EH (cell line): ENCODE measurements at places on chromosomes 16 and 17.

DNA sequence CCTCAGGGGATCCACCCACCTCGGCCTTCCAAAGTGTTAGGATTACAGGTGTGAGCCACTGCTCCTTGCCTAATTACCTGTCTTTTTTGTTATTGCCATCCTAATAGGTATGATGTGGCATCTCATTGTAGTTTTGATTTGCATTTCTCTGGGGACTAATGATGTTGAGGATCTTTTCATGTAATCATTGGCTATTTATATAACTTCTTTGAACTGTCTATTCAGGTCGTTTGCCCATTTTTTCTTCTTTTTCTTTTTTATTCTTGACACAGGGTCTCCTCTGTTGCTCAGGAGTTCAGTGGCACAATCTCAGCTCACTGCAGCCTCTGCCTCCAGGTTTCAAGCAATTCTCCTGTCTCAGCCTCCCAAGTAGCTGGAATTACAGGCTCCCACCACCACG lies 1.3 kb upstream of the TGFB1I1 start:
- no peak for DNase-seq

- peak; percentile 91 for DNase-seq
Measured at GRCh38 chr17:19386974-19387920, at the start of gene MFAP4. TSS of gene MFAP4 (minus strand) at chr17:19387190. CDS start at chr17:19387155, 35 bp downstream.

- DNase-seq = no peak
Measured at GRCh38 chr16:88327561-88328312, 55.0 kb upstream of the ZNF469 start.

DNA sequence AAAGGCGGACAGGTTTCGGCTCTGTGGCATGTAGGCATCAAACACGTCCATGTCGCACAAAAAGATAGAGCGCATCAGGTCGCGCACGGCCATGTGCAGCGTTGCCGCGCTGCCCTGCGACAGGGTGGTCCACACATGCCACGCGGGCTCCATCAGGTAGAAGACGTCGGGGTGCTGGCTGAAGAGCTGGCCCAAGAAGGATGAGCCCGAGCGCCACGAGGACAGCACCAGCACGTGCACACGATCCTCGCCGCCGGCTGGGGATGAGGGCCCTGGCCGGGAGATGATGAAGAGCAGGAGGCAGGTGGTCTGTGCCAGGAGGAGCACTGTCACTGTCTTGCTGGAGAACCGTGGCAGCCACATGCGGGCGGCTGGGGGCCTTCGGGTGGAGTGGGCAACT lies 5.9 kb downstream of the CHST5 start:
- DNase-seq = no peak

DNA sequence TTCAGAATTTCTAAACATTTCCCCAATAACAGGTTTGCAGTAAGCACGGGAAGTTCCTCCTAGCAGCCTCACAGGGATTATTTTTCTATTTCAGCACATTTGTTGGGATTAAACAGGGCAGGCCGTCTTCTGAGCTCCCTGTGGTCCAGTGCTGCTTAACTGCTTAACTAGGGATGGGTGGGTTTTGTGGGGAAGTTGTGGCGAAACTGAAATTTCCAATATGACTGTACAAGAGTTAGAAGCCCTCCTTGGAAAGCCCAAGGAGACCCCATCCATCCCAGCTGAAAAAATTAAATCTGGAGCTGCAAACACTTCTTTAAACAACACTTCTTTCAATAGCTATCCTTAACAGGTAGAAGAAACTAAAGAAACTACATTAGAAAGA lies 22.2 kb downstream of the FAM117A start:
- DNase-seq = no peak

- DNase-seq = peak; percentile 81
Measured at GRCh38 chr16:69865701-69866100, 85.4 kb upstream of the CLEC18A start.

DNA sequence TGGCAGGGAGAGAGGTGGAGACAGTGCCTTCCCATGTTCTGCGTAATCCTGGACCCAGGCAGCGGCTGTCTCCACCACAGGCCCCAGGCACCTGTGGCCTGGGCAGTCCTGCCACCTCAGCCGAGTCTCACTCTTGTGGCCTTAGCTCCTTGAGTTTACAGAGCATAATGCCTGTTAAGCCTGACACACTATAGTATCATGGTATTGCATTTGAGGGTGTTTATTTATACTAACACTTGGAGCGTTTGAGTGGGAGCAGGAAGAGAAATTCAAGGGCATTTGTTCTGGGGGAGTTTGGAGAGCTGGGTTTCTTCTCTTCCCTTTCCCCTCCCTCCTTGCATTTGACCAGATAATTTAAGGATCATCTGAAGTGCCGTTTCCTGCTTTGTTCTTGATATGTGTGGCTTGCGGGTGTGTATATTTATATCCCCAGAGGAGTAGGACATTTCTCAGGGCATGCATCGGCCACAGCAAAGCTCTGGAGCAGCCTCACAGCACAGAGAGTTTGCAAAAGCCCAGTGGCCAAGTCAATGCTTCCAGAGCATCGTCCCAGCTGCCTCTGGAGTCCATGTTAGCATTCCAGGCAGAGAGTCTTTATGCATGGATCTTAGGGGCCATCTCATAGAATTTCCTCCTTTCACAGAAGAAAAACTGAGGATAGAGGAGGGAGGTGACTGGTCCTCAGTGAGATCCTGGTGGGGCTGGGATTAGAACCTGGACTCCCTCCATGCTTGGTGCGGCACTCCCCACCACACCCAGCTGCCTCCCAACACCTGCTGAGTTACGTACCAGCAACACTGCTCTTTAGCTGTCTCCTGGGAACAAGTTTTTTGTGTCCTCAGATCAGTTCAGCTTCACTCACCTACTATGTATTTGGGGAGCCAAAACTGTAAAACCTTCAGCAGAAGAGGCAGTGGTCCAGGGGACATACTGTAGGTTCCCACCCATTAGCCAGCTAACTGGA lies 222.8 kb downstream of the CCDC182 start:
- no peak for DNase-seq

- no peak for DNase-seq
Measured at GRCh38 chr17:76940738-76941350, 72.6 kb downstream of the MGAT5B start.

DNA sequence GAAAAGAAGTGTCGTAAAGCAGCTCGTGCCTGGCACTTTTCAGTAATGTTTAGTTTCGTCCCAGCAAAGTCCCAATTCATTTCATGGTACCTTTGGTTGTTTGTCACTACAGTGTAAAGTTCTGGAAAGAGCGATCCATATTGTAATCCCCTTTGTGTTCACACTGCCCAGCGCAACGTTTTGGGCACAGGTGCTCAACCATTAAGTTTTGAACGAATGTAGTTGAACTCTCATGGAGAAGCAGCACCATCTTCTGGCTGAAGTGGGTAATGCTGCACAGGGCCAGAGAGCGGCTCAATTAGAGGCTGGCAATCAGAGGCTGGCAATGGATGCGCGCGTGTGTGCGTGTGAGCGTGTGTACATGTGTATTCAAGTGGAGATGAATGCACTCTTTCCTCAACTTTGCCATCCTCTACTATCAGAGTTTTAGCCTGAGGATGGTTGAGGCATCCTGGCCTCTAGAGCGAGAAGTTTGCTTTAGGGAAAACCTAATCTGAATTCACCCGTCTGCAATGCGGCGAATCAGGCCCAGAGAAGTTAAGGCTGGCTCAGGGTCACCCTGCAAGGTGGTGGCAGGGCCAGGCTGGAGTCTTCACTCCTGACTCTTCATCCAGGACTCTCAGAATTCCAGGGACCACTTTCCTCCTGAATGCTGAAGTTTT lies 29.9 kb downstream of the DYNLL2 start:
- DNase-seq = peak; percentile 68

DNA sequence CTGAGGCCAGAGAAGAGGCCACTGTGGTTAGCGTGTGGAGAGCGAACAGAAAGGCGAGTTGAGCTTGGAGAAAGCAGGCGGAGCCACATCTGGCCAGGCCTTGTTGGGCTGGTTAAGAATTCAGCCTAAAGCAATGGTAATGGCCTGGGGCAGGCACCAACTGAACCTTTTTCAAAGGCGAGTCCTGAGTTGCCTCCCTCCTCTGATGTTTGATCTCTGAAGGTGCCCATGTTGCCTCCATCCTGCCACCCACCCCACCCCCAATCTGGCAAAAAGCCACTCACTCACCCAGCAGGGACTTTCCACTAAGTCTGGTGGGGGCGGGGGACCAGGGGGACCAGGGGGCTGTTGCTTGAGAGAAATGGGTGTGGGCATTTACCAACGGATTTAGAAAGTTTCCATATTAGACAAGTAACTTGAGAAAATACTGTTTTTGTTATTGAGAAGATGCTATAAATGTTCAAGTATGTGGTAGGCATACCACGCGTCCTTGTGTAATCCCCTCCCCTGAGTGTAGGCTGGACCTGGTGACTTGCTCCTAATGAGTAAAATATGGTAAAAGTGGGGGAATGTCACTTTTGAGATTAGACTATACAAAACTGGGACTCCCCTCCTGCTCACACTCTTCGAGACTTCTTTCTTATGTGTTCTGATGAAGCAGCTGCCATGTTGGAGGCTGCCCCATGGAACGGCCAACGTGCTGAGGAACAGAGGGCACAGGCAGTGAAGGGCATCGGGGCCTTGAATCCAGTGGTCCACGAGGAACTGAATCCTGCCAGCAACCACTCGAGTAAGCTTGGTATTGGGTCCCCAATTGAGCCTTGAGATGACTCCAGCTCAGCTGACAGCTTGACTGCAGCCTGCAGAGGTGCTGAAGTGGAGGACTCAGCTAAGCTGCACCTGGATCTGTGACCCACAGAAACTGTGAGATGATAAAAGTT lies 29.9 kb upstream of the TNS4 start:
- no peak for DNase-seq

DNA sequence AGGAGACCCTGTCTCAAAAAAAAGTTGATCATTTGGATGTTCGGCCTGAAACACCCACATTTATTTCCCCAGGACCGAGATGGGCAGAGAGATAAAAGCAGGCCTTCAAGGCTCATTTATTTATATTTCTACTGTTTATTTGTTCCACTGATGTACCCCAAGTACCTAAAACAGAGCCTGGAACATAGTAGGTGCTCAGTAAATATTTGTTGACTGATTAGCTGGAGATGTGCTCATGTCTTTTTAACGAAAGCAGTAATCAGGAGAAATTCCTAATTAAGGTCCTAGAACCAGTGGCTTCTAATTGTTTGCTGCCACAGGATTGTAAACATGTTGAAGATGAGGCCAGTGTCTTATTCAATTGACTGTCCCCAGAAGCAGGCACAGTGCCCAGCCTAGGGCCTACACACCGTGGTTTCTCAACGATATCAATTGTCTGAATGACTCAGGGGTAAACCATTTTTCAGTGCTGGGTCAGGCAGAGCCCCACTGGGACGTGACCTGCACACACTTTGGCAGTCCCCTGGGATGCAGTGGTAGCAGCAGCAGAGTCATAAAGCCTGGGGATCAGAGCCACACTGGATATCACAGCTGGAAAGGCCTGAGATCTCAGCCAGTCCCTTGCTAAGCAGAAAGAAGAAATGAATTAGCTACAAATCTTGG lies 34.8 kb downstream of the SOST start:
- DNase-seq = peak; percentile 90

DNA sequence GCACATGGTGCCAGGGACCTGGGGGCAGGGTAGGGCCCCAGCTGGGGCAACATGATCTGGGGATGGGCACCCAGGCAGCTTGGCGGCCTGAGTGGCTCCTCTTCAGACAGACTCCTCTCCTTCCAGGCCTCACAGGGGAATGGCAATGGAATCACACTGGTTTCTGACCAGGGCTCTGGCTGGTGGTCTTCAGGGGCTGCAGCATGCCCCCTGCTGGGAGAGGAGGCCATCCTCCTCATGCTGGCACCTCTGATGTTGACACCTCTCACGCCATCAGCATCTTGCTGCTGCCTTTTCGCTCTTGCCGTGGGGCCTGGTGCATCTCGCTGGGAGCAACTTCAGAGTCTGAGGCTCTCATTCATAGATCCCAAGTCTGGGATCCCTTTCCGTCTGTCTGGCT lies 11.2 kb upstream of the GFOD2 start:
- no peak for DNase-seq

- no peak for DNase-seq
Measured at GRCh38 chr16:87844120-87844733, 25.1 kb downstream of the SLC7A5 start.

DNA sequence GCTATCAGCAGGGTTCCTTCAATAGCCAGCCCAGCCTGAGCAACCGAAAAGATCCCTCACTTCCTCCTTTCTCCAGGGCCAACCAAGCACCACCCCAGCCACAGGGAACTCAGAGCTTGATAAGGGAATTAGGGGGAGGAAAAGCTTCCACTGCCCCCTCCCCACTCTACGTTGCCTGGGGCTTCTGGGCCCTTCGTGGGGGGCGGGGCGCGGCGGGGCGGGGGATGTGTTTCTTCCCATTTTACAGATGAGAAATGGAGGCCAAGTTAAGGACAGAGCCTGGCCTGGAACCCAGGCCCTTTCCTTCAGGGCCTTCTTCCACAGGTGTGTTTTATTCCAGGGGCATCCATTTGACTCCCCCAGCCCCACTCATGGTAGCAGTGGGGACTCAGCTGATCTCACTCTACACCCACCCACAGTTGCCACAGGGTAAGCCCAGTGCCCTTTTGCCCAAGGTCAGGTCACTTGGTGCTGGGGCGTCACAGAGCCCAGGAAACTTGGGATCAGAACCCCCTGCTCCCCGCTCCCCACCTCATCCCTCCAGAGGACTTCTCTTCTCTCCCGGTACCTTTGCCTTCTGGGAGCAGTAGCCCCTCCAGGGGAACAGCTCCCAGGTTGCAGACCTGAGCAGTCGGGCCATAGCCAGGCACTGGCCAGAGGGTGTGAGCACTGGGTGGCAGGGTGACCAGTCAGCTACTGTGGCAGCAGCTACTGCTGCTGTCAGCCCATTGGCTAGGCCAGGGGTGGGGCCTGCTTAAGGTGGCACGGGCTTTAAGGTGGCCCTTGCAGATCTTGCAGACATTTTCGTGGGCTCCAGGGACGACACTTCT lies at the start of gene LDHD:
LDHD (minus strand) TSS at position 700 of the 830 bp plus-strand sequence; CDS start at position 640, 60 bp downstream.
- DNase-seq = peak; percentile 75

- peak; percentile 90 for DNase-seq
Measured at GRCh38 chr16:74606521-74607309, at the start of gene GLG1. TSS of gene GLG1 (minus strand) at chr16:74607114. CDS start at chr16:74607094, 20 bp downstream.

GRCh38 chr16:86578061-86578599 lies at the start of gene FOXL1:
TSS of gene FOXL1 (plus strand) at chr16:86578549. CDS start at chr16:86578724, 175 bp downstream.
- DNase-seq = peak; percentile 90

- DNase-seq = no peak
Measured at GRCh38 chr17:77329741-77330531, 189.2 kb downstream of the SEC14L1 start.

GRCh38 chr16:4371357-4372000 lies at the start of gene VASN:
TSS of gene VASN (plus strand) at chr16:4371848. CDS start at chr16:4380878, 9,030 bp downstream.
- peak; percentile 80 for DNase-seq

GRCh38 chr17:65049085-65049756 lies 7.3 kb downstream of the GNA13 start:
- DNase-seq = no peak

DNA sequence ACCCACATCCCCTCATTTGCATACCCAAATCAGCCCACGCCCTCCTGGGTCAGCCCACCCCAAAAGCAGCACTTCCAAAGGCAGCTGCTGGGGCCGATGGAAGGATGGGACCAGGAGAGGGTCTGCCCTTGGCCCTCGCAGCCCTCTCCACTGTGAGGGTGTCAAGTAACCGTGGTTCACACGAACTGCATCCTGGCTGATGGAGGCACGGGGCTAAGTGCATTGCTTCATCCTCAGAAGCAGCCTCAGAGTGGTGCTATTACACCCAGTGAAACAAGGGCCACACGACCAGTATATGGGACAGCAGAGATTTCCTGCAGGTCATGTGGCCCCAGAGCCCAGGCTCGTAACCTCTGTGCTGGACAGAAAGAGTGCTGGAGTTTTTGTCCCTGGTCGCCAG lies 13.2 kb upstream of the ATP2A3 start:
- DNase-seq = no peak

GRCh38 chr17:4551141-4551540 lies 4.0 kb downstream of the MYBBP1A start:
- no peak for DNase-seq
